Upper lobe of left lung (tissue), 6 donors: ENCODE measurements at places on chromosomes 11 and 22. TPM values are rescaled to one million over a fixed set of nuclear protein-coding genes. Genes with fewer than 3 reads are reported as not detected.

GRCh38 chr11:97069160-97069559, 679.3 kb downstream of the JRKL start:
- H3K27ac ChIP-seq, result no peak overlapping the region
- no peak for DNase-seq
- no peak overlapping the region for H3K4me3 ChIP-seq

- H3K27me3 ChIP-seq, result no peaks in the 10 kb centered on the region
- H3K36me3 ChIP-seq, result peaks cover 44% of the 10 kb centered on the region
- H3K4me1 ChIP-seq, result peaks cover 16% of the 10 kb centered on the region
- no peak overlapping the region for H3K27ac ChIP-seq
These were observed 2.8 kb downstream of the SSRP1 start for GRCh38 chr11:57332694-57333440.

GRCh38 chr22:24427500-24428164, at the start of gene ADORA2A:
ADORA2A (plus strand) TSS chr22:24427599; CDS start chr22:24433405, 5,806 bp downstream.
- no peaks in the 10 kb centered on the region for H3K36me3 ChIP-seq
- no peaks in the 10 kb centered on the region for H3K27me3 ChIP-seq
- DNase-seq, result peak; percentile 82
- H3K4me3 ChIP-seq, result no peak within 1 kb of the TSS
- H3K27ac ChIP-seq, result peak within 1 kb of the TSS; percentile 47
- H3K4me1 ChIP-seq, result peaks cover 58% of the 10 kb centered on the region

GRCh38 chr11:2788168-2789071, 88.6 kb upstream of the KCNQ1OT1 start:
- H3K27me3 ChIP-seq, result no peaks in the 10 kb centered on the region
- H3K36me3 ChIP-seq, result no peaks in the 10 kb centered on the region
- DNase-seq, result peak; percentile 31
- peaks cover 21% of the 10 kb centered on the region for H3K4me1 ChIP-seq

Gene SLC29A2
- 20.5 TPM for total RNA-seq
